Left renal pelvis (tissue), 4 donors: ENCODE measurements at places on chromosomes 3 and 15.

DNA sequence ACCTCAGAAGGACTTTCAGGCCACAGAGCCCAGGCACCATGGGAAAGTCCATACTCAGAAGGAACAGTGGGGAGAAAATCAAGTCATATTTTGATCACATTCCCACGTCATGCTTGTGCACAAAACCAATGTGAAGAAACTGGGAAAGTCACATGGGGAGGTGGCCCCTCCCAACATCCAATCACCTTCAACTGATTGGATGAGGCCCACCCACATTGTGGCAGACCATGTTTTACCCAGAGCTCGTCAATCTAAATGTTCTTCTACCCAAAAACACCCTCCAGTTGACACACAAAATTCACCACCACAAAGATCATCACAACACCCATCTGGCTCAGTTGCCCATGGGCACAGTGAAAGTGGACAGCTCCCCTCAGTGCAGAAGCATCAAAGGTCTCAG is 248.2 kb upstream of the IGF1R start:
- DNase-seq = no peak

GRCh38 chr3:87414271-87414670 is 137.9 kb upstream of the POU1F1 start:
- no peak for DNase-seq

DNA sequence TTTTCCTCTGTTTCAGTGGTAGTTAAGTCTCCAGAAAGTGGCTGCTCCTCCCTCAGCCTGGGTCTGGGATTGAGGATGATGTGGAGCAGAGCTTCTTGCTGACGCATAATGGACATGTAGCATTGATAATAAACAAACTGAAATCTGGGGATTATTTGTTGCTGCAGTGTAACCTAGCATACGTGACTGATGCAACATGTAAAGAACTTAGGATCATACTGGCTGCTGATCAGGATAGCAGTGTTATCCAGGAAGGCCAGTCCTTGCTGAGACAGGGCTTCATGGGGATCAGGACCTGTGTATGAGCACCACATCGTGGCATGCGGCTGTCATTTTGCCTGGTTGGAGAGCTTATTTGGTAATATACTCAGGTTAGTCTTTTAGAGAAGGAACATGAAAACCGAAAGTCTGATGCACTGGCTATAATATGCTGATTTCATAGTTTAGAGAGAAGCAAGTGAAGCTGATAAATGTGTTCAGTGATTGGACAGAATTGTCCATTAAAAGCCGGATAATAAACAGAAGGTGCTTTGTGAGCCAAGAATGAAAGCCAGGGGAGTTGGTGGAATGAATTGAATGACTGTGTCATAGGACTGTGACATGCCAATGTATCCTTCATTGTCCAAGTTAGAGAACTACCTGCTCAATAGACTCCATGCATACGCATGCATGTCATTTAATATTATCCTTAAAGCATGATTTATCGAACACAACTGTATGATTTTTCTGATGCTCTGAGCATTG is 4.1 kb downstream of the MINAR1 start:
- DNase-seq = no peak

DNA sequence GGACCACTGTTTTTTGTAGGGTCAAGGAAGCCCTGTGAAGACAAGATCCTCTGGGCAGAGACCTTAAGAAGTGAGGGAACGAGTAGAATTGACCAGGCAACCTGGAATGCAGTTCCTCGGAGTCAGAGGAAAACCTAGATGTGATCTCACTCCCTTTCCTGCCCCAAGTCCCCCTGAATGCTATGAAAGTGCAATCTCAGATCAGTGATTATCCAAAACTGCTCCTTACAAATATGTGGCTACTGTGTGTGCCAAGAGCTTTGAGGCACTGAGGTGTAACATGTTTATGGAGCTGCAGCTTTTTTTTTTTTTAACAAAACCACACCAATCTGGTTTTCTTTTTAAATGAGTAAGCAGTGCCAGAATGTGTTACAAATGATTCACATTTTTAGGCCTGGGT is 35.8 kb downstream of the THSD4 start:
- DNase-seq = no peak

DNA sequence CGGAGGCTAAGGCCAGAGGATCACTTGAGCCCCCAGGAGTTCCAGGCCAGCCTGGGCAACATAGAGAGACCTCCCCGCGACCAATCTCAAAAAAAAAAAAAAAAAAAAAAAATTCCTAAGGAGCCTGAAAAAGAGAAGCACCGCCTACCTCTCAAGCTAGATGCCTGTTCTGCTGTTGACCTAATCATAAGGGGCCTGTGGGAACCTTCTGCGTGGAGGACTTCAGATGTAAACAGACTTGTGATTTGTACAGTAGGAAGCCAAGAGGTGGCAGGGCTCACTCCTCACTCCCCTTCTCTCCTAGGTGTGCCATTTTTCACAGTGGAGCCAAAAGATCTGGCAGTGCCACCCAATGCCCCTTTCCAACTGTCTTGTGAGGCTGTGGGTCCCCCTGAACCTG is 3.2 kb downstream of the TYRO3 start:
- DNase-seq = no peak

DNA sequence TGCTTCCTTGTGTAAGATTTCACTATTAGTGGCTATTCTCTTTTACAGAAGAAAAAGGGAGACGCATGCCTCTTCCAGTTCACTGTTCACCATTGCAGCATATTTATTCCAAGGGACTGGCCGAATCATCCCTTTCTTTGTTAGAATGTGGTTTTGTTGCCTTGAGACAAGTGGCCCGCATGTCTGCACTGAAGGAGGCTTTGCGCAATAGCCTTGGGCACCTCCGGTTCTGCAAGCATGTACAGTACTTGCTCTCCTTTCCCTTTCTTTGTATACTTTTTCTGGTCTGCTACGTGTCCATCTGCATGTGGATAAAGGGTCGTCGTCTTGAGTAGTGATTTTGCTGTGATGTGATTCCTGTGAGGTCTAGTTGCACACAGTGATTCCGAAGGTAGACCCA is 43.0 kb downstream of the FLNB start:
- DNase-seq = no peak

- DNase-seq = peak; percentile 37
These were observed 27.9 kb upstream of the TGFBR2 start for GRCh38 chr3:30578479-30578878.

DNA sequence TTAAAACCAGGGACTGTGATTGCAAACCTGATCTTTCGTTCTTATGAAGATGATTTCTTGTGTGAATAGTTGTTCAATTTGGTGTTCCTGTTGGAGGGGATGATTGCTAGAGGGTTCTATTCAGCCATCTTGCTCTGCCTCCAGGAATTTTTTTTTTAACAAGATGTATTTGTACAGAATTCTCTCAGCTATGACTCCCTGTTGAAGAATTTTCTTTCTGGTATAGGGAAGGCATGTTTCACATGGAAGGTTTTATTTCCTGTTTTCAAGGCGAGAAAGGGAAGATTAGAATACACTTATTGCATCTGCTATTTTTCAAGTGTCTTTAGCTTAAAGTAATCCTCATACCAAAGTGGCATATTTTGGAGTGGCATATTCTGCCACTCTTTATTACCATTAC is 5.6 kb upstream of the LRRC34 start:
- no peak for DNase-seq

GRCh38 chr3:133573054-133573628 is 345 bp upstream of the CDV3 start:
- DNase-seq = peak; percentile 100

GRCh38 chr3:126342991-126343648 is 14.1 kb downstream of the KLF15 start:
- no peak for DNase-seq

DNA sequence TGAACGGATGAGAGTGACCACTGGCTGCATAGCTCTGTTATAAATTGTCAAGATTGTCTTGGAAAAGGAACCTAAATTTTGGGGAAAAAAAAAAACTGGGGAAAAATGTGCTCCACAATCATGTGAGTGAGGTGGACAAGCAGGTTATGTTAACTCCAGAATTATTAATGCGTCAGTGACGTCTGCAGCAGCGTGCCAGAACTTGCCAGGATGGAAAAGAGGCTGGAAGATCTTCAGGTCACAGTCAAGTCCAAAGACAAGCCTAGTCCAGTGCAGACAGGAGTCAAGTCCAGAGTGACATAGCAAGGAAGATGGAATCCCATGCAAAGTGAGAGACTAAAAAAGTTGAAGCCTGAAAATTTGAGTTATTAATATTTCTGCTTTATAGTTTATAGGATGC is 140.6 kb downstream of the RYR3 start:
- DNase-seq = no peak

DNA sequence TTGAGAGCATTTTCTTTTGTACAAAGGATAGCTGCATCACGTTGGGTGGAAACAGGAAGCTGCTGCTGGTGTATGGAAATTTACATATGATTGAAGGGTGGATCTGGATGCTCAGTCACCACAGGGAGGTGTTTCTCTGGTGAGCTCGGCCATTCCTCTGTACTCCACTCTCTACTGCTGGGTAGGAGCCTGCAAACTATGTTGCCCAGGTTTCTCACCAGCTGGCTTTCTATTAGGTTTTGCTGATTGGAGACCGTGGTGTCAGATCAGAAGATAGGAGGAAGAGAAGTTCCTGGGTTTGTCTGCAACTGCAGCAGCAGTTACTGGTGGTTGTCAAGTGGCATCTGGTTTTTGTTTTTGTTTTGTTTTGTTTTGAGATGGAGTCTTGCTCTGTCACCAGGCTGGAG is 61.7 kb downstream of the TAMM41 start:
- DNase-seq = no peak

GRCh38 chr3:114953800-114954199 is 193.3 kb downstream of the ZBTB20 start:
- DNase-seq = no peak

GRCh38 chr3:134563601-134564000 is 77.7 kb downstream of the CEP63 start:
- DNase-seq = no peak

DNA sequence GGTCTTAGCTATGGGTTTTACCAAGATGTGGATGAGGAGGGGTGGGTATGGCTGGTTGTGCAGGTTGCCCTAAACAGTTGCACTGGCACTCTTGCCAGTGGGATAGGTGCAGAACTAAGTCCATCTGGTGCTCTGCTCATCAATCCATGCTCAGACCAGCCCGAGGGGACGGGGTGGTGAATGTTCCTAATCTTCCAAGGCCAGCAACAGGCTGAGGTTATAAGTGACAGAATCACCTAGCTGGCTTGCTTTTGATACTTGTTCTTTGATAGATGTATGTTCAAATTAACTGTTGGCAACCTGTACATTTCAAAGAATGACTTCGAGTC is 53.5 kb upstream of the CCR2 start:
- DNase-seq = no peak

GRCh38 chr3:131067983-131068382 is 41.3 kb downstream of the NEK11 start:
- no peak for DNase-seq

DNA sequence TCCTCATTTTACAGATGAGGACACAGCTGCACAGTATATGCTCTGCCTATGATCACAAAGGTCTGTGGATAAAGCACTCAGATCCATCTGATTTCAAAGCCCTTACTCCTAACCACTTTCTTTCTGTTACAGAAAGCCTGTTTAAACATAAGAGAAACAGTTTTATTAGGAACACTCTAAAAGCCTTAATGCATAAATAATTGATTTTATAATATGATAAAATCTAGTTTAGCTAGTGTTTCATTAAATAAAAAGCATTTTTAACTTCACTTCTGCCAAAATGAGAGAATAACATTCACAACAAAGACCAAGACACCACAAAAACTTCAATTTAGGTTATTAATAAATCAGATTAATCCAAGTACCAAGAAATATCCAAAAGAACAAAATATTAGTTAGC is 21.4 kb downstream of the SNX4 start:
- DNase-seq = no peak

DNA sequence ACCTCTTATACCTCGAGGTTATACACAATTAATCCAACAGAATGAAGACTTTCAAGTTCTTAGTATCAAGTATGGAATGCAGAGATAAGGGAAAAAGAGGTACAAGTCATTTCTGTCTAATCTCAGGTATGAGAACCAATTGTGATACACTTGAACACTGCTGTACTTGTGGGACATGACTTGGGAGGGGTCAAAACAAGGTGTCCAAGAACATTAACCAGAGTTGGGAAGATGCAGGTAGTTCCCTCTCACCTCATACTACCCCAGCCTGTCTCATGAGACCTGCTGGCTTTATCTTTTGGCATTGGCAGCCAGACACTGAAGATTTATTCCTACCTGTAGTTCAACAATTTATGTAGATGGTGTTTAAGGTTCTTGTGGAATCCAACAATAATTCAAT is 209.7 kb downstream of the NR1D2 start:
- no peak for DNase-seq

DNA sequence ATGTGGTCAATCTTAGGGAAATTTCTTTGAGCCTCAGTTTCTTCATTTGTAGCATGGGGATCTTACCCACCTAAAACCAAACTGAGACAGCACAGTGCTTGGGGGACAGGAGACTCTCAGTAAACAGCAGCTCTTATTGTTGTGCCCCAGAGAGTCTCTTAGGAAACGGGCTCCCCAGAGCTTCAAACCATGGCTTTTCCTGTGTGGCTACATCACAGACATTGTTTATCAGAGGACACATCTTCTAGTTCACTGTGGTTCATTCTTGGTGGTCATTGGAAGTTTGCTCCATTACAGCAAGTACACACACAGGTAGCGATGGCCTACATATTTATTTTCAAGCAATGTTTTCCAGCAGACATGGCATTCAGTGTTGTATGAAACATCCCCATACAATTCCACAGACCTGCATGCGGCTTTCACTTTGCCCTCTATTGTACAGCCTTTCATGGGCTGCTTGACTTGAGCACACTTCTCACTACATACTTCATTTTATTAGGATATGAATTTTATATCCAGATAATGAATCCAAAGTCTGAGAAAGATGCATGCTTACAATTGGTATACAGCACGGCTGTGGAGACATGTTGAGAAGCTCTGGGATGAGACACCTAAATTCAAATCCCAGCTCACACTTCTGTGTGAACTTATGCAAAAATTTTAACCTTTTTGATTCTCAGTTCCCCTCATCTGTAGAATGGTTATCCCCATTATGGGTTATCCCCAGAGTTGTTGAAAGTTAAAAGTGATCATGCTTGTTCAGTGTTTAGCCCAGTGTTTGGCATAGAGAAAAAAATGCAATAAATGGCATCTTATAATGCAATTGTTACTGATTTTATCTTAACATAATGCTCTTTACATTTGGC is 84.8 kb upstream of the ICE2 start:
- DNase-seq = no peak

- no peak for DNase-seq
These were observed 30.8 kb upstream of the LMCD1 start for GRCh38 chr3:8470801-8471200.

DNA sequence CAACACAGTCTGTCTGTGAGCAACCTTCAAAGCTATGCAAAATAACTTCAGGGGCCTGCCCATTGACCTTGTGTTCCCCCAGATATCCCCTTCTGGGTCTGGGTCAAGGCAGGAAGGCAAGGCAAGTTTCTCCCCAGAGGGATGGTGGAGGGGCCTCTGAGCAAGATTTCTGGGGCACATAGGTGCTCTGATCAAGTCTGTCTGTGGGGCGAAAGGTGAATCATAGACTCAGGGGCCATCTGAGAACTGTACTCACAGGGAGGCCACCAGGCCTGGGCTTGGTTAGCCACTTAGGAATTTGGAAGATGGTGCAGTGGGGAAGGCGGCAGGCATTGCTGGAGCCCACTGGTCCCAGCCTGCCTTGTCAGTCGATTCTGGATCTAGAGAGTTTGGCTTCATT is 92.4 kb downstream of the MINAR1 start:
- DNase-seq = no peak
